ENCODE measurements at places on chromosomes 7 and 10.

DNA sequence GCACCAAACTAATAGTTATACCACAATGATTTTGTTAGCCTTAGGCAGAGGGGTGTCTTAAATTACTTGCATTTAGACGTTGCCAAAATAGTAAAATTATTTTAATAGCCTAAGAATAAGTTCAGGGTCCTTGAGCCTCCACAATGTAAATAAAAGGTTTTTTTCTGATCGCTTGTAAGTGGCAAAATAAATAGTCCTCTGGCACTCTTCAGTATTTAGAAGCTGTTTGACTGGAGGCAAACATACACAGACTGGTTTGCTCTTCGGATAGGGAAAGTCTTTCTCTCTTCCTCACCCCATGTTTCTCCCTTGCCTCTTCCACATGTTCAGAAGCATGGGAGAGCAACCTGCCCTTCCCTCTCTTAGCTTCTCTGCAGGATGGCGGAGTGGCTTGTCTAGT, 49.5 kb upstream of the FAM180A start:
- no peak for DNase-seq

- no peak for DNase-seq
Measured at GRCh38 chr10:104119996-104120395, 2.0 kb upstream of the SFR1 start.

DNA sequence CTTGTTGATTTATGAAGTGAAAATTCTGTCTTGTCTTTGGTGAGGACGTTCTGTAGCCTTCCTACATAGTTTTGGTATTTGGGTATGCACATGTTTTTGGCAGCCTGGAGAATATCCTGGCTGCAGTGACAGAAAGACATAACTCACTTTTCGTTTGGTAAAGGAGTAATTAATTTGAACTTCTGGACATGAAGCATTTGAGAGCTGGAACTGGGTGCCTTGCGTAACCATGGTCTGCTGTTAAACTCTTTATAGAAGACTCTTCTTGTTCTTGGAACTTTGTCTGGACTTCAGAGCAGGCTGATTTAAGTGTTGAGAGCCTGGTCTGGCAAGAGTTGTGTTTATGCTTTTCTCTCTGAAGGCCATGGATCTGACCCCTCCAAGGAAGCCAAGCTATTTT, 231.3 kb downstream of the LRMDA start:
- no peak for DNase-seq

- no peak for DNase-seq
Measured at GRCh38 chr10:27713941-27714340, 31.7 kb downstream of the MKX start.

DNA sequence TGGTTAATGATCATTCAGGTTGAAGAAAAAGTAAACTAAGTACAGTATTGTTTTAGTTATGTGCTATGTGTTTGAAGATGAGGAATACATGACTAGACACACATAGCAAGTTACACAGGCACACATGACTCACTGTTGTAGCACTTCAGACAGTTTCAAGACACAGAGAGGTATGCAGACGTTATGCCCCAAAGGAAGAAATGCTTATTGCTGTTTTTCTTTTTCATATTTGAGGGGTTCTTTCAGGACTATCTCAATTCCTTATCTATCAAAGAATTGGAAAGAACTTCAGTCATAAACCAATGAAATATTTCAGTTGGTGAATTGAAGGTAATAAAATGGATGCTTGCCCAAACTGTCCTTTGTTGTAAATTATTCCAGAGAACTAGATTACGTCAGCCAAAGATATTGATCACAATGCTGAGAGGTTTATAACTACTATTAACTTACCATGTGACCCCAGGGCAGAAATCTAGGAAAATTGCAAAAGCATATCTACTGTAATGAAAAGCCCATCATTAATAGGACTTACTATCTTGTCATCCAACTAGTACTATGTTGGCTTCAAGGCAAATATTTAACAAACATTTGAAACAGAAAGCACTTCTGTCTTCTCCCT, 61.2 kb upstream of the CAPZA2 start:
- no peak for DNase-seq

DNA sequence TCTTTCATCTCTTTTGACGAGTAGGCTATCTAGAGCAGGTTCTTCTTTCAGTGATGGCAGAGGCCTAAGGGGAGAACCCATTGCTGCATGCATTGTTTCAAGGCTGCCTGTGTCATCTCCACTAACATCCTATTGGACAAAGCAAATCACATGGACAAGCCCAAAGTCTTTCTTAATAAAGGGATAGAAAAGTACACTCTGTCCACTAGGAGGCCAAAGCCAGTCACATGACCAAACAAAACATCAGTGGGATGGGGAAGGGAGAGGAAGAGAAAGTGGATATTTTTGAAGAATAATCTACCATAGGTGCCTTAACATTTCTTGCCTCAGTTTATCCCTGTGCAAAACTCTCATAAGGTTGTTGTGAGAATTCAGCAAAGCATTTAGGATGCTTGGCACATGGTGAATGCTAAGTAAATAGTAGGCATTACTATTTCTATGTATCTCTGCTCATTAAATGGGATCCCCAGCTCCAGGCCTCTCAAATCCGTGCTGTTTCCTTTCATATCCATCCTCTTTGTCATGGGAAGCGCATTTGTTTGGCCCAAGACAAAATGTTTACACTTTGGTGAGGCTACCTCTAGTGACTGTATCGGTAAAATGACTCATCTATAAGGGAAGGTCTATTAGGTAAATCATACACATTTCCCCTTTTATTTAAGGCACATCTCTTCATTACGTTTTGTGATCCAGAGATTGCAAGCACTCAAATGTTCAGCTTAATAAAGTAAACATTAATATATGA, 16.7 kb upstream of the CADPS2 start:
- DNase-seq: no peak

DNA sequence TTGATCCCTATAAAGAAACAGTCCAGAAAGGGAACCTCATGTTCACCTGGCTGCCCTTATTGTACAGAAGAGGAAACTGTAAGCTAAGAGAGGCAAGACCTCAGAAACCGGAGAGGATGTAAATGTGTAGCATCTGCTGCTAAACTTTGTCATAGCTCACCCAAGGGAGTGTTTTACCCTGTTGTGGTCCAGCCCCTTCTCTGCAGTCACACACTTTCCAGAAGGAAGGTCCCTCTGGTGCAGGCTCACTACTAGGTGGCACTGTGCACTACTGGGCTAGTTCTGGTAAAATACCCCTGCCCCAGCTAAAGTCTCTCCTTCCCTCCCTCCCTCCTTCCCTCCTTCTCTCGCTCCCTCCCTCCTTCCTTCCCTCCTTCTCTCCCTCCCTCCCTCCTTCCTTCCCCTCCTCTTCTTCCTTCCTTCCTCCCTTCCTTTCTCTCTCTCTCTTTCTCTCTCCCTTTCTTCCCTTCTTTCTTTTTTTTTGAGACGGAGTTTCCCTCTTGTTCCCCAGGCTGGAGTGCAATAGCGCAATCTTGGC, 42.5 kb upstream of the LCOR start:
- no peak for DNase-seq

GRCh38 chr7:132757783-132758182, 181.5 kb upstream of the PLXNA4 start:
- no peak for DNase-seq

- no peak for DNase-seq
Measured at GRCh38 chr7:117173035-117173770, 149.7 kb downstream of the WNT2 start.

DNA sequence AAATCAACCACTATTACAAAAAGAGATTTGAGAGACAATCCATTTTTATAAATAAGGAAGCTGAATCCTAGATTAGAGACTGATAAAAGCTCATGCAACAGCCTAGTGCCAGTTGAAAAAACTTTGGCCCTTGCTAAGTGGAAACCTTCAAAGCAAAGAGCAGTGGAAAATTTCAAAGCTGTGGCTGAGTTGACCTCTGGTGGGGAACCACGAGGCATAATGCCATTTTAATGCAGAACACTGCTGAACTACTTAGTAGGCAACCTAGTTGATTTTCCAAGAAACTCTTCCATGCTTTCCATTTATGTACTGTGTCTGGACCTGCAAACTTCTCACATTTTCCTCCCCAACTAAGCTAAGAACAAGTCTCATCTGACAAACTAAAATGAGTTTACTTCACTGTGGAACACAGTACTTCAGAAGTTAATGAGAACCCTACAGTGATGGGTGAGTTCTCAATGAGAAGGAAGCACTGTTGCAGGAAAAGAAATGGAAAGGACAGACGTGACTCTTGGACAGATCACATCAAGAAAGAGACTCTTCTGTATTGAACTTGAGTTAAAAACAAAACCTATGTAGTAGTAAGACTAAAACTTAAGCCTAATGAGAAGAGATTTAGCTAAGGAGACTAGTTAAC, 19.5 kb downstream of the FZD9 start:
- no peak for DNase-seq

- peak; percentile 17 for DNase-seq
Measured at GRCh38 chr7:4479367-4480039, 202.6 kb upstream of the FOXK1 start.

DNA sequence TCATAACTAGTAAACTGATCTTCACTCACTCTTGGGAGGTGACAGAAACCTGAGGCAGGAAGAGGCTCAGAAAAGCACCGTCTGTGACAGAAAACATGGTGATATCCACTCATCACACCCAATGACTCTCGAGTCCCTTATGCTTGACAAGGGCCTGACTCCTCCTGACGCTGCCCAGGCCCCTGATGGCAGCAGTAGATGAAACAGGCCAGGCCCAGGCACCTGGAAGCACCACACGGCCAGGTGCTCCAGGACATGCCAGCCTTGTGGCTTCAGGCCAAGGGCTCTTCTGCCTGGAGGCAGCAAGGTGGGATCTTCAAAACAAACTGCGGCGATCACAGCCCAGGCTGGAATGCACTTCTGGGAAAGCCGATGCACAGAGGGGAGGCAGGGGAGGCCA, 89.3 kb downstream of the MAD1L1 start:
- no peak for DNase-seq

Data from stimulated activated naive CD8-positive, alpha-beta T cell treated with anti-CD3 and anti-CD28 coated beads, Interleukin-15, amount 100 ng/mL, for 72 hours (primary cell).